ENCODE measurements at places on chromosomes 3 and 15.

DNA sequence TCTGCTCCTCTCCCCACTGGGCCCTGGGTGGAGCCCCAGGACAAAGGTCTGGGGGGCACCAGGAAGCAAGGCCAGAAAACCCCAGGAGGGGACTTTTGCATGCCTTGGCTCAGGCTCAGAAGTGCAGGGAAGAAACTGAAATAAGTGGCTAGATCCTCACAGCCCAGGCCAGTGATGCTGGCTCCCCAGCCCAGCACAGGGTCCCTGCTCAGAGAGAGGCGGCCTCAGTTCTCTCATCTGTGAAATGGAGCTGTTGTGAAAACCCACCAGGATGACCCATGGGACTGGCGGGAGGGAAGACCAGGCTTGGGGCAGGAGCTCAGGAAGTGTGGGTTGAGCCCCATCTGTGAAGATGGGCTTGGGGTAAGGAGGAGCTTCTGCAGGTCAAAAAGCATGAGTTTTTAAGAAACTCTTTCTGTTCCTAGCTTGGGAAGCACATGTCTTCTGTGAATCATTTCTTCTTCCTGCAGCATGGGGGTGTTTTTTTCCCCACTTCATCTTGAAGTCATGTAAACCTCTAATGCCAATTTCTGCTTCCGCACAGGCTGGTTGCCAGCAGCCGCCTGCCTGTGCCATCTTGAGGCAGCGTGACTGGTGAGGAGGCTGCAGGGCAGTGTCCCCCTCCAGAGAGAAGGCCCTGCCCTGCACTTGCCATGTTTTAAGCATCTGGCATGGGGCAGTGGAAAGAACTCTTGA is 118.6 kb downstream of the SMAD6 start:
- no peak for DNase-seq

DNA sequence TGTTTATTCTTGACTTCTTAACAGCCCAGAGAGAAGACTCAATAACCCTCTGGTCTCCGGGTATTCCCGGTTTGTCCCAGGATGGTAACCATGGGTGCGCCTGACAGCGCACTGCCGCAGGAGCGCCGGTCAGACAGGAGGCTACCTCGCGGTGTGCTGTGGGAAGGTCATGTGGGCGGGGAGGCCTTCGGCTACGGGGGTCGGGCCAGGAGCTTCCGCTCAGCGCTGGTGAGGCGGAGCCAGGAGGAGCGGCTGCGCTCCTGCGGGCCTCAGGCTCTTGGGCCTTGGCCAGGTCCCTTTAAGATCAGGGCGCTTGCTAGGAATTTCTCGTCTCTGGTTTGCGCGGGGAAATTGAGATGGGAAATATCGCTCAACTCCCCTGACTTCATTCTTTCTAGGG is 182.3 kb upstream of the NDN start:
- DNase-seq, result no peak

GRCh38 chr3:167520266-167521005 is 46.6 kb upstream of the SERPINI2 start:
- DNase-seq, result no peak

GRCh38 chr15:82726816-82727215 is 17.1 kb upstream of the AP3B2 start:
- no peak for DNase-seq

GRCh38 chr3:193335031-193335430 is 43.5 kb downstream of the ATP13A5 start:
- no peak for DNase-seq

GRCh38 chr15:64251121-64251520 is 88.3 kb upstream of the PPIB start:
- DNase-seq, result no peak

Measured in CMK (cell line).